ENCODE measurements at places on chromosomes 1 and 21.

- DNase-seq: no peak
Observed at GRCh38 chr1:11797525-11798216, 8.1 kb downstream of the MTHFR start.

DNA sequence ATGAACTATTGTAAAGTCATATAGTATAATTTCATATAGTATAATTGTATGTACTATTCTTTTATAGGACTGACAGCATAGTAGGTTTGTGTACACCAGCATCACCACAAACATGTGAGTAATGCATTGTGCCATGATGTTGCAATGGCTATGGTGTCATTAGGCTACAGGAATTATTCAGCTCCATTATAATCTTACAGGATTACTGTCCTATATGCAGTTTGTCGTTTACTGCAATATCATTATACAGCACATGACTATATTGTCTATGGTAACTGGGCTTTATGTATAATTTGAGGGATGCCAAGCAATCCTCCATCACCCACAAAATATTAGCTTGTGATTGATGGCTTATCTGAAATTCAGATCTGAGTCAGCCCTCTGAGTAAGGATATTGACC, 54.2 kb upstream of the PBX1 start:
- DNase-seq: no peak

GRCh38 chr1:33630686-33631085, 158.2 kb downstream of the ZSCAN20 start:
- DNase-seq: no peak

DNA sequence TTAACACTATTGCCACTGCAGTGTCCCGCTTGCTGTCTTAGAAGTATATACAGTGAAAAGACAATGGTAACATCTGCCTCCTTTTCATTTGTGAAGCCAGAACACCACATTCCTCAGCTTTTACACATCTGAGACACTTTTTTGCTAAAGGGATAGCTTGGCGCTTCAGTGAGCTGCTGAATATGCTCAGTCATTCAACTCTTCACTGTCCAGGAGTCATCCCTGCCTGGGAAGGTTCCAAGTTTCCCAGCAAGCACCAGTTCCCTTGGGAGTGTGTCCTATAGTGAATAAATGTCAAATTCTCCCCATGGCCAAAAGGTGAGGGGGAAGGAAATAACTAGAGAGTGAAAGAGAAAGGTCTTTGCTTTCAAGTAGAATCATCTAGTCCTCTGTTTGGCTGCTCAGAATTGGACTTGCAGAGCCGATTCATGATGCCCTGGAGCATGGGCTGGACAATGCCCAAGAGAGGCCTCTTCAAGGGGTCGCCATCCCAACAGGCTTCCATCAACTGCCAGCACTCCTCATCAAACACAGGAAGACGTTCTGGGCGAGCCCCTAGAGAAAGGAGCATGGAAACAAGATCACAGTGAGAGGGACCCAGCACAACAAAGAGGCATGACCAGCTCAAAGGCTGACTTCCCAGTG, 25.5 kb upstream of the RBBP5 start:
- DNase-seq: no peak

GRCh38 chr1:217027403-217028080, 304.3 kb upstream of the ESRRG start:
- DNase-seq: no peak

Data from stimulated activated naive CD8-positive, alpha-beta T cell treated with anti-CD3 and anti-CD28 coated beads, Interleukin-15, Interleukin-2, amounts not matched to agents 100 U/mL and 50 U/mL, for 24 hours (primary cell).